T follicular helper cell (primary cell): ENCODE measurements at places on chromosomes 3 and 15.
A peak's percentile ranks its signal among the peaks of the same experiment; 100 is the strongest.

- DNase-seq = no peak
Measured at GRCh38 chr15:39393575-39394335, 187.1 kb upstream of the THBS1 start.

DNA sequence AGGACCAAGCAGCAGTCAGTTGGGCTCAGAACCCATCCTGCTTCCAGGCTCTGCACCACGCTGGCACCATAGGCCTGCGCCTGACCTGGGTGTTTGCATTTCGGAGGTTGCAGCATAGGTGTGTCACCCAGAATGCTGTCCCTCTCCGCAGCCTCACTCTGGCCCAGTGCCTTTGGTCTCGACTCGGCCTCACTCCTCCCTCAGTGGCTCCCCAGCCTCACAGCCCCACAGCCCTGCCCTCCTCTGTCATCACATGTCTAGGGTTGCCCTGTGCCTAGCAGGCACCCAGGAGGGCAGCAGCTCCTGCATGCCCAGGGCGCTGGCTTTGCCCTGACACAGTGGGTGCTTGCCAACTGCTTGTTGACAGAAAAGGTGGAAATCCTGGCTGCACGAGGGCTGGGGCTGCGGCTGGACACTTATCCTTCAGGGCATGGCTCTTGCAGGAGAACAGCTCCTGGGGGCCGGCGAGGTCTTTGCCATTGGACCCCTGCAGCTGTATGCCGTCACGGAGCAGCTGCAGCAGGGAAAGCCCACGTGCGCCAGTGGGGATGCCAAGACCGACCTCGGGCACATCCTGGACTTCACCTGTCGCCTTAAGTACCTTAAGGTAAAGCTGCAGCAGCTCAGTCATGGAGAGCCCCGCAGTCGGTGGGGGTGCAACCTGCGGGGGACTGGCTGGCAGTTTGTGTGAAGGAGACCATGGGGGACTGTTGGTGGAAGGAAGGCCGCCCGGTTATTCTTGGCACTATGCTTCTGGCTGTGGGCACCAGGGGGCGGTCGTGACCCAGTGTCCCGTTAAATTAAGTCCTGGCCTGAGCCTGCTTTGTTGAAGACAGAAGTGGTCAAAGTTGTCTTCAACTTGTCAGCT, 16.2 kb downstream of the NISCH start:
- no peak for DNase-seq

DNA sequence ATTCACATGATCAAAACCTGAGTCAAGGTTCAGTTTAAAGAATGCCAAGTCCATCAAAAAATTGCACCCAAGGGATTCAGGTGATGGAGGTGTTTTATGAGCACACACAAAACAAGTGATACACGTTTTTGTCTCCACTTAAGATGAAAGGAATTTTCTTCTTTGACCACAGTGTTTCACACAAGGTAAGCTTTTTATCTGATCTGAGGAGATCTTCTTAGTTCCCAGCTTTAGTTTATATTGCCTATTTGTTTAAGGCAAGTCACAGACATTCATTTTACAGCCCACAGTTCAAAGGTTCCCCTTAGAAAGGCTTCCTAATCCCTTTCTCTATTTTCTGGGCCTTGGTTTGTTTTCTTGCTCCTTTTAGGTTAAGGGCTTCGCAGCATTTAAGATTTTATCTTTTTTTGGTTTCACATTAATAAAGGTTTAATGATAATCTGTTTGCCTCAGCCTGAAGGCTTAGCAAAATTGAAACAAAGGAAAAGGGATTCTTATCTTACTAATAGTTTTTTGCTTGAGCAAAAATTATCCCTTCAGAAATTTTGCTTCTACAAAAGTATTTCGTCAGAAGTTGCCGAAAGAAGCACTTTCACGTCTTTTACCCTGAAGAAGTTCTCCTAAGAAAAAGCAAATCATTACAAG, 420.5 kb upstream of the NAALADL2 start:
- no peak for DNase-seq

- DNase-seq = peak; percentile 78
Measured at GRCh38 chr15:44195151-44195740, at the start of gene FRMD5. Gene FRMD5, minus strand, starts transcription at chr15:44195271.

- no peak for DNase-seq
Measured at GRCh38 chr3:135762188-135762856, 203.2 kb upstream of the PPP2R3A start.

GRCh38 chr3:16999161-16999560, 114.4 kb downstream of the PLCL2 start:
- DNase-seq = no peak

DNA sequence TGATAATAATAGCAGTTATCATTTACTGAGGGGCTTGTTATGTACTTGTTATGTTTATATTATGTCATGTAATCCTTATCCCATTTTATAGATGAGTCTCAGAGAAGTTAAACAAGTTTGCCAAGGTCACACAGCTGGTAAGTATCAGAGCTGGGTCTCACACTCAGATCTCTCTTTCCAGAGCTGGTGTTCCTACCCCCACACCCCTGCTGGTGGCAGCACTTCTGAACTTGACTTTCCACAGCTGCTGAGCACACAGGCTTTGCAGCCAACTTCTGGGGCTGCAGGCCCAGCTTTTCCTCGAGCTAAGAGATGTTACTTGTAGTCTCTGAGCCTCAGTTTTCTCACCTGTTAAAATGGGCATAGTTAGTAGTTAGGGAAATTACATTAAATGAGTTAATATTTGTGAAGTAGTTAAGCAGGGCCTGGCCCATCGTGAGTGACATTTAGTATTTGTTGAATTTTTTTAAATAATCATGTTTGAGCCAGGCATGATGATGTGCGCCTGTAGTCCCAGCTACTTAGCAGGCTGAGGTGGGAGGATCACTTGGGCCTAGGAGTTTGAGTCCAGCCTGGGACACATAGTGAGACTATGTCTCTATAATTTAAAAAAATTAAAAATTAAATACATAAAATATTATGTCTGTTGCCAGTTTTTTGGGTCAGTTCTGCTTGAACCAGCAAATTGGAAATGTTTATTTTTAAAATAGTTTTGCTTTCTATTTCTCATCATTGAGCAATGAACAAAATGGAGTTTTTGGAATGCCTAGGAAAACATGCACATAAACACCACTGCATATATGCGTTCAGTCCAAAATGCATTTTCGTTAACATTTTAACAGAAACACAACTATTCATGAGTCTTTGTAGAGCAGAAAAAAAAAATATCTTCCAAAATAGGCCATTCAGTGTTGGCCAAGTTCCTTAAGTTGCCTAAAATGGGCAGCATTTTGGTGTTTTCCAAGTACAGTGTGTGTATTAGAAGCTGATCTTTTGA, 87.3 kb downstream of the SMAD6 start:
- DNase-seq = no peak

GRCh38 chr3:29972320-29972993, 633.9 kb upstream of the TGFBR2 start:
- no peak for DNase-seq

- no peak for DNase-seq
Measured at GRCh38 chr3:9091486-9092235, 128.4 kb upstream of the RAD18 start.

DNA sequence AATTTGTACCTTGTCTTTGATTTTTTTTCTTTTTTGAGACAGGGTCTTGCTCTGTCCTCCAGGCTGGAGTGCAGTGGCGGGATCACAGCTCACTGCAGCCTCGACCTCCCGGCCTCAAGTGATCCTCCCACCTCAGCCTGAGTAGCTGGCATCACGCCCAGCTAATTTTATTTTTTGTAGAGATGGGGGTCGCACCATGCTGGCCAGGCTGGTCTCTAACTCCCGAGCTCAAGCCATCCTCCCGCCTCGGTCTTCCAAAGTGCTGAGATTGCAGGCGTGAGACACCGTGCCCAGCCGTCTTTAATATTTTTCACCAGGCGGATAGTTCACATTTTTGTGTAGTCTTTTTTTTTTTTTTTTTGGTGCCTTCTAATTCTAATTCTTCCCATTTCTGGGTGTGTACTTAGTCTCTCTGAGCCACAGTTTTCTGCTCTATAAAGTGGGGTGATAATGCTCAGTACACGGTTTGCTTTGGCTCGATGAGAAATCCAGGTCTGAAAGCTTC, 528 bp upstream of the TATDN2 start:
- no peak for DNase-seq

GRCh38 chr3:64207289-64208080, 17.8 kb downstream of the PRICKLE2 start:
- no peak for DNase-seq

GRCh38 chr3:179194931-179195330, 46.8 kb downstream of the PIK3CA start:
- DNase-seq = no peak

DNA sequence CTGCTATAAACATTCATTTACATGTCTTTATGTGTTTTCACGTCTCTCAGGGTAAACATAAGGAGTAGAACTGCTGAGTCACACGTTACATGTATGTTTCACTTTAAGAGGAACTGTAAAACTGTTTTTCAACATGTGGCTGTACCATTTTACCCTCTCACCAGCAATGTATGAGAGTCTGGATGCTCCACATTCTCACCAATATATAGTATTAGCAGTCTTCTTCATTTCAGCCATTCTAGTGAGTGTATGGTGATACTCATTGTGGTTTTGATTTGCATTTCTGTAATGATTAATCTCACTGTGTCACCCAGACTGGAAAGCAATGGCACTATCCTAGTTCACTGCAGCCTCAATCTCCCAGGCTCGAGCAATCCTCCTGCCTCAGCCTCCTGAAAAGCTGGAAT, 37.1 kb downstream of the PHC3 start:
- DNase-seq = no peak

DNA sequence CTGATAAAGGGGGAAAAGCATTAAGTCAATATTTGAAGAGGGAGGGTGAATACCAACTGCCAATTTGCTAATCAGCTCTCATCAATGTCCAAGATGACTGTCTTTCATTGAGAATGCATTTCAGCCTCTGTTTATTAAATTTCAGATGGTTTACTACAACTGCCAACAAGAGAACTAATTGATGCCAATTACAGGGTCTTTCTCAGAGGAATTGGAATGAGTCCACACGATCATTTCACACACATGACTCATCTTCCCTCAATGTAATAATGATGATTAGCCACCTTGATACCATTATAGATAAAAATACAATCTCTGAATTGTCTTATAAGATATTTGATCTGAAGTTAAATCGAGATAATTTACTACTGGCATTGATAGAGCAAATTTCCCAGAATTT, 1274.4 kb downstream of the ROBO2 start:
- DNase-seq = no peak

GRCh38 chr3:187925326-187925725, 180.1 kb upstream of the BCL6 start:
- no peak for DNase-seq

- DNase-seq = no peak
Measured at GRCh38 chr15:42111924-42112323, 17.6 kb upstream of the PLA2G4D start.

DNA sequence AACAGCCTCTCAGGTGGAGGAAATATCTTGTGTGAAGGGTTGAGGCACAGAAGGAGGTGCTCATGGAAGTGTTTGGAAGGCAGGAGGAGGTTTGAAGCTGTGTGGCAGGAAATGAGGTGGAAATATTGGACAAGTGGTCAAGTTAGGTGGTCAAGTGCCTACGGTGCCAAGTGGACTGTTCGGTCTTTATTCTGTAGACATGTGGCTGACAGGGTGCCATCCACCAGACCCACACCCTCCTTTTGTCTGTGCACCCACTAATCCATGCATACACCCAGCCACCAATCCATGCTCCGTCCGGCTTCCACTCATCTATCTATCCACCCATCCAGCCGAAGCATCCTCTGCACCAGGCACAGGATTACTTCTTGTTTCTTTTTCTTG, 2.2 kb downstream of the SLC6A20 start:
- DNase-seq = no peak

GRCh38 chr3:122268257-122269024, 56.6 kb upstream of the CSTA start:
- no peak for DNase-seq

DNA sequence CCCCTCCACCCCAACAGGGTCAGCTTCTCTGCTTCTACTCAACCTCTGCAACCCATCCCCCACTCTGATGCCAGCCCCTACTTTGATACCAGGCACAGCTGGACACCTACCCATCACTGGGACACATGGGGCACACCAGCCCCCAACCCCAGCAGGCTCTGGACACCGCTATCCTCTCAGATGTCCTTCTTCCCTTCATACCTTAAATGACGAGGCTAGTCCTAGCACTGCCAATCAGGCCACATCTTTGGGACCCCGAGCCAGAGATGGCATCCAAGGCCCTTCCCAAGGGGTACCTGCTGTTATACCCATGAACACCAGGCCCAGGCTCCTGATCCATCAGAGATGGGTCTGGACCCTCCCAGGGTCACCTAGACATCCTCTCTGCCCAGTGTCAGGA, 10.6 kb downstream of the POC1A start:
- no peak for DNase-seq

- no peak for DNase-seq
Measured at GRCh38 chr3:87320756-87321626, 44.6 kb upstream of the POU1F1 start.
